ENCODE measurements at places on chromosomes 3 and 15.

GRCh38 chr3:49652903-49653415 is 21.2 kb upstream of the APEH start:
- no peak for DNase-seq

DNA sequence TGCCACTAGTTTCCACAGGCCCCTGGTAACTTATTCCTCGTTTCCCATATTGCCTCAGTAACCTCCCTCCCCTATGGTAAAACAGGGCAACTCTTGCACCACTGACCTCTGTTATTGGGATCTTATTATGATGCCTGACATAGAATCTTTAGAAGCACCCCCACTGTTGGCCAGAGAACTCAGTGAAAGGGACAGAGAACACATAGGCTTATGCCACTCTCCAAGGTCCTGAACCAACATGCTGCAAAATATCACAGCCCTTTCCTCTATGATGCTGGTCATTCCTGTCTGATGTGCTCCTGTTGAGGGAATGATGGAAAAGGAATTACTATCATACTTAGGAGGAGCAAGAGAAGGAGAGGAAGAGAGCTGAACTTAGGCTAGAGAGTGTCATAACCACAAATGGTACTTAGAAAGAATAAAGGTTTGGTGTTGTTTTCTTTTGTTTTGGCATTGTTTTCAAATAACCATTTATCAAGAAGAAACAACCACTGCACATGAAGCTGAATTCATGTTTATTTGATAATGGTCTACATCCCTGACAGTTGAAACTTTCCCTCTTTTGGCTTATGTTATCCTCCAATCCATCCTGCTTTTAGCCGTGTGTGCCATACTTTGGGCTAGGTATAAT is 330.2 kb downstream of the EPHB1 start:
- no peak for DNase-seq

DNA sequence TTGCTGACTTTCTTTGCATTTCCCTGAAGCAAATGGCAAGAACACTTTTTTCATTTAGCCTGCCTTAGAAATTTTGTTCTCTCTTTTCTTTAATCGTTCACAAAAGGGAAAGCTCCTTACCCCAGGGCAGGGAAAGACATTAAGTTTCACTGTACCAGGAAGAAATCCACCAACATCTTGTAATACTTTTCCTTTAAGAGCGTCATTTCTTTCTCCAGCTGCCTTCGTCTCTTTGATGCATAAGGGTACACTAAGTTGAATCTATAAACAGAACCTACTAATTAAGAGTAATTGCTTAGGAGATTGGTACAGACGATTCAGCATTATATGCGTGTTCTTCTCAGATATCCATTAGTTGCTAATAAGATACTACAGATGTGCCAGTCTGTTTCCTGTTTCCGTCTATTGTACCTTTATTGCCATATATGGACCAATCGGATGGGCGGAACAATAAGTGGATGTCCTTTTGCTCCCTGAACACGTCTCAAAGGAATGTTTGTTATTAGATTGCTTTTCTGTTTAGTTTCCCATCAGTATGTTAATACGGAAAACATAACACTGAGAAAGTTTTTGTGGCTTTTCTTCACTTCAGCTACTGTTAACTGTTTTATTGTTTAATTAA is 276.7 kb upstream of the RARB start:
- DNase-seq, result no peak

GRCh38 chr3:128585974-128586373 is 64.6 kb downstream of the RPN1 start:
- no peak for DNase-seq

DNA sequence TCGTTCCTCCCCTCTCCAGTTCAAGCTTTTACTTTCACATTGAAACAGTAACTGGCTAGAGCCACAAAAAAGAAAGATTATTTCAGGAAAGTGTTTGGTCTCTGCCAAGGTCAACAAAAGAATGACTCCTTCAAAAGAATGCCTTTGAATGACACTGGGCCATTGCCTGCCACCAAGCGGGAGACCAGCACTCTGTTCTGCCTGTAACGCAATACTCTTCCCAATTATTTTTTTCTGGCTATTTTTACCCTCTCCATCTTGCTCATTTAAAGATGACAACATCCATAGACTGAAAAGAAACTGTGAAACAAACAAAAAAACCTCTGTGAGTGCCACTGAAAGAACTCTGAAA is 37.3 kb downstream of the EHHADH start:
- DNase-seq, result no peak
